ENCODE measurements at places on chromosomes 3 and 15.

DNA sequence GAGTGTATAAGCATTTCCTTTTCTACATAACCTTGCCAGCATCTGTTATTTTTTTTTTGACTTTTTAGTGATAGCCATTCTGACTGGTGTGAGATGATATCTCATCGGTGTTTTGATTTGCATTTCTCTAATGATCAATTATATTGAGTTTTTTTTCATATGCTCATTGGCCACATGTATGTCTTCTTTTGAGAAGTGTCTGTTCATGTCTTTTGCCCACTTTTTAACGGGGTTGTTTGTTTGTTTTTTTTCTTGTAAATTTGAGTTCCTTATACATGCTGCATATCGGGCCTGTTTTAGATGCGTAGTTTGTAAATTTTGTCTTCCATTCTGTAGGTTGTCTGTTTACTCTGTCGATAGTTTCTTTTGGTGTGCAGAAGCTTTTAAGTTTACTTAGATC, 89.2 kb downstream of the LEKR1 start:
- no peak for DNase-seq

DNA sequence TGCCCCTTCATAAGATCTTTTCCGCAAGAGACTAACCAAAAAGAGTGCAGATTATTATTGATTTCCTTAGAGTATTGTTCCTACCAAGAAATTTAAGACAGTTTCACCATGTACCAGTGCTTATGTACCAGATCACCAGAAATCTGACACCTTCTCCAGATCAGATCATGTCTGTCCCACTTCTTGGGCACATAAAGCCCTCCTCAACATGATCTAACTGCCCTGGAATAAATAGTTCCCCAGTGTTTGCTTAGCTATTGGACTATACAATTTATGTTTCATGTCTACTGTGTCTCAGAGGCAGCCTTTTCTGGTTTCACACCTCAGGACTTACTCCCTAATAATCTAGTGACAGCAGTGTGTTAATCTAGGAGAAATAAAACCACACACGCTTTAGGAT, 46.8 kb downstream of the NME9 start:
- DNase-seq: no peak

DNA sequence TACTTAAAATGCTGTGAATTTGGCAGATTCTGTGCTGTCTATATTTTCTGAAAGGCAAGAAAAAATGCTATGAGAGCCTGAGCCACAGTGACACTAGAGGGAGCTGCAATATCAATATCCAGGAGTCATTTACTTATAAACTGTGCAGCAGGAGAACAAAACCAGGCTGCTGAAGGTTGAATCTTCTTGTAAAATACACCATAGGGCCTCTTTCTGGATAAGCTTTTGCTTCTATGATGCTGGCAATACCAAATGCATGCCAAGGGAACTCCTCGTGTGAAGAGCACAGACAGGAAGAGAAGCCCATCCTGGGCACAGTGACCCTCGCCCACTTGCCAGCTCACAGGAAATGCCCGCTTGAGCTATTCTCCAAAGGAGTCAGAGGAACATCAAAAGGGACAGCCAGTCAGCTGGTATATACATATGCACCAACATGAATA, 48.0 kb upstream of the TSPAN3 start:
- no peak for DNase-seq

DNA sequence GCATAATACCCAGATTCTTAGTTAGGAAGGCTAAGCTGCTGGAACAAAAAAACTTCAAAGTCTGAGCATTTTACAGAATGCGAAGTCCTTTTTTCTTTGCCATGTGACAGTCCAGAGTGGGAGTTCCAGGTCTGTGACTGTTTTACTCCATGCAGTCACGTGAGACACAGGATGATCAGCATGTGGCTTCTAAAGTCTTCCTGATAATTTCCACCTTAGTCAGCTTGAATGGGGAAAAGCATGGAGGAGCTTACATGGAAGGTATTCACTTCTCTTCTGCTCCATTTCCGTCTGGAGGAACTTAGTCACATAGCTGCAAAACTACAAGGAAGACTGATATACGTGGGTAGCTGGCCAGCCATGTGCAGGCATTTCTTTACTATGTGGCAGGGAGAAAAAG, 1.7 kb downstream of the SNTN start:
- DNase-seq: no peak

DNA sequence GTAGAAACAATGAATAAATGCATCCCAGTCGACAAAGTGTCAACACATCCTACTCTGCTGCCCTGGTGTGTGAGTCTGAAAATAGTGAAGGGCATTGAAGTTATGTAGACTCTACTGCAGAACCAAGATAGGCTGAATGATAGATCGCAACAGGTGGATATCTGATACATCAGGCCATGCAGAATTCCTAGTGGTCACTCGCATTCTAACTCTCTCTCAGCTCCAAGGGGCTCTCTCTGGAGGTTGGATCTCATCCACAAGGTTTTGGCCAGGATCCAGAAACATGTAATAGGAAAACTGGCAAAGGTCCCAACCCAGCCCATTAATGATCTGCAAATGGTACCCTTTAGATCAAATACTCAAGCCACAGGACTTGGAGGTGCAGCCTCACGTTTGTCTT, 514.1 kb downstream of the MAGI1 start:
- DNase-seq: no peak

GRCh38 chr3:144112036-144112435, 140.4 kb downstream of the DIPK2A start:
- DNase-seq: no peak

GRCh38 chr3:126618021-126618420, 36.9 kb downstream of the TXNRD3 start:
- no peak for DNase-seq

Measured in activated effector memory CD4-positive, alpha-beta T cell treated with Interleukin-2 at 50 U/mL for 16 hours (primary cell).